ENCODE measurements at places on chromosomes 12 and 14.

GRCh38 chr12:88431246-88431645 lies 149.0 kb downstream of the KITLG start:
- DNase-seq: no peak

DNA sequence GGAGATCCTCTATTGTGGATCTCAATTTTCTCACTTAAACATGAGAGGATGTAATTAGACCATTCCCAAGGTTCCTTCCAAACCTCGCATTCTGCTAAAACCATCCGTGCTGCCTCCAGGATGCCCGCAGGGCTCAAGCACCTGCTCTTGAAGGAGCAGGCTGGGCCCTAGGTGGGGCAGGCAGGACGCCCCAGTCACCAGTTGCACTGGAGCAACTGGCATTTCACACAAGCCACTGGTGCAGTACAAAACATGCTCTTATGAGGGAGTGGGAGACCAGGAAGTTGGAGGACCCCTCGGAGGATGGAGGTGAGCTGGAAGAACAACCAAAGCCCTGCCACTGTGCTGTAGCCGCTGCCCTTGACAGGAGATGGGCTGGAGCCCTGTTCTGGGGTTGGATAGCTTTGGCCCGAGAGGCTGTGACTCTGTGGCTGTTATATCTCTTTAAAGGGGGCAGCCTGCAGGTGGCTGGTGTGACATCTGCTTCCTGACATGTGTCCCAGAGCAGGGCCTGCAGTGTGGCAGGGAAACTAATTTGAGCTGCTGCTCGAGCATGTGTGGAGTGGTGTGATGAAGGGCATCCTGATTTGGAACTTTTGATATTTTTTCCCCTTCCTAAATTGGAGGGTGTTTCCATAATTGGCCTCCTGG lies 122.2 kb downstream of the CRACR2A start:
- no peak for DNase-seq

DNA sequence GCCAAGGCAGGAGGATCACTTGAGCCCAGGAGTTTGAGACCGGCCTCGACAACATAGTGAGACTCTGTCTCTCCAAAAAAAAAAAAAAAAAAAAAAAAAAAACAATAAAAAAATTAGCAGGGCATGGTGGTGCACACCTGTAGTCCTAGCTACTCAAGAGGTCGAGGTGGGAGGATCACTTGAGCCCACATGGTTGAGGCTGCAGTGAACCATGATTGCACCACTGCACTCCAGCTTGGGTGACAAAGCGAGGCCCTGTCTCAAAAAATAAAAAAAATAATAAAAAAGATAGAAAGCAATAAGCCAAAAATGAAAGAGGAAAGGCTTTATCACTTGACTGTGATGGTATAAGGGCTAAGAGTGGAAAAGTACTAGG lies 10.2 kb upstream of the PEBP1 start:
- DNase-seq: no peak

DNA sequence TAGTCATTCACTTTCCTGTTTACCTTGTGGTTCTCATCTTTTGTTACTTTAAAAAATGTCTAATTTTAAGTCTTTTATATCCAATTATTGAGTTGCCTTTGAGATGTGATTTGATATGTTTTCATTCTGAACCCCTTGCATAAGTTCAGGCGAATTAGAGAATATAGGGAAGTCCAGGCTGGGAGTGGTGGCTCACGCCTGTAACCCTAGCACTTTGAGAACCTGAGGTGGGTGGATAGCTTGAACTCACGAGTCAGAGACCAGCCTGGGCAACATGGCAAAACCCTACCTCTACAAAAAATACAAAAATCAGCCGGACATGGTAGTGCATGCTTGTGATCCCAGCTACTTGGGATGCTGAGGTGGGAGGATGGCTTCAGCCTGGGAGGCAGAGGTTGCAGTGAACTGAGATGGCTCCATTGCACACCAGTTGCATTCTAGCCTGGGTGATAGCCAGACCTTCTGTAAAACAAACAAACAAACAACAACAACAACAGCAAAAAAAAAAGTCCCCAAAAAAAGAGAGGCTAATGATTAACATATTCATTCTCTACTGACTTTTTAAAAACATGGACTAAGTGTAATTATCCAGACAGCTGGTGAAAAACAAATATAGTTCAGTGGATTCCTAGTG lies 451.1 kb upstream of the RGS6 start:
- DNase-seq: no peak

DNA sequence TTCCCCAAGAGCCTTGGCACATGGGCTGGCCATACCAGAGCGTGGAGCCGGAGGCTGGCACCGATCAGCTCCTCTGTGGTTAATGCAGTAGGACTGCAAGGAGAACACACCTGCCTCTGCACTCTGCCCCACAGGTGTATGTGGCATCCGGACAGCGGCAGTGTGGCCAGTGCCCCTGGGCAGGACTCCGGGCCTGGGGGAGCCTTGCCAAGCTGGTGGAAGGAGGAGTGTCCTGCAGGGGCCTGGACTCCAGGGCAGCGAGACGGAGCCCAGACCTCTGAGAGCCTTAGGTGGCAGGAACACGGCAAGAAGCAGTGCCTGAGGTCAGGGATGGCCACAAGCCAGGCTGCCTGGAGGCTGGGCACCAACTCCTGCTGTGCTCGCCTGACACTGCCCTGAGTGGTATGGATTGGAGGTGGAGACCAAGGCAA lies 5.3 kb upstream of the BEGAIN start:
- DNase-seq: no peak

- no peak for DNase-seq
Measured at GRCh38 chr12:62694632-62695031, 228.0 kb downstream of the MON2 start.

DNA sequence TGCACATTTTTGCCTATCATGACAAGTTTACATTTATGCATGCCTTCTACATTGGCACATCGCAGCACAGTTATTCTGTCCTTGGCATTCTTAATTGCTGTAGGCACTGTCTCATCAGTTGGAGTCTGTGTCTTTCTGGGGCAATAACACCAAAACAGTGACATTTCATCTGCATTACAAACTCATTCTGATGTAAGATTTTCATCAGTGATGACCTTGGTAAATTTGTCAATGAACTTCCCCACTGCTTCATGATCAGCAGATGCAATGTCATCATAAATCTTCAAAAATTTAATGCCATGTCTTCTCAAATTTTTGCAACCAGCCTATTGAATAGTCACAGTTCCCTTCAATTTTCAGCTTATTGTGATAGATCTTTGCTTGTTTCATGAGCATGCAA lies 85.5 kb downstream of the CAPZA3 start:
- no peak for DNase-seq

GRCh38 chr12:661720-662486 lies 1.3 kb downstream of the NINJ2 start:
- no peak for DNase-seq

- DNase-seq: no peak
Measured at GRCh38 chr14:75399843-75400775, 27.7 kb upstream of the JDP2 start.

DNA sequence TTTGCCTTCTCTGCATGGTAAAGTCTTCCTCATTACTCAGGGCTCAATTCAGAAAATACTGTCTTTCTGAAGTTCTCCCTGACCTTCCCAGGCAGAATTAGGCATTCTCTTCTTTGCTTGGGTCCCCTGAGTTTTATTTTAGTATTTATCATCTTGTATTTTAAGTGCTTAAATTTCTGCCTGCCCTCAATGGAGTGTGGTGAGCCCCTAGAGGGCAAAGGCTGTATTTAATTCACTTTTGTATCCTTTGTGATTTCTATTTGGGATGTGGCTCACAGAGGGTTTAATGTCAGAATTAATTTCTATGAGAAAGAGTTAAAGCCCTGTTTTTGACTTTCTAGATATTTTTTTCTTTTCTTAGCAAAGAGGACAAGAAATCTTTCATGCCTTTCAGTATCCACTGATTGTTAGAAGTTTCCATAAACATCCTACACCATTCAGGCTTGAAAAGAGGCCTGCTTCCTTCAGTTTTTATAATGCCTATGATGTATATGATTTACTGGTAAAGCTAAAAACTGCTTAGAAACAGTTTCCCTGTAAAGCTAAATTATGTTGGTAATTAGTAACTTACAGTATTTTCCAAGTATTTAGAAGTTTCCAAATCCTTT lies 55.6 kb upstream of the PTPRB start:
- no peak for DNase-seq
